Aorta (tissue), 5 donors: ENCODE measurements at places on chromosomes 2 and 18. TPM values are rescaled to one million over a fixed set of nuclear protein-coding genes. Genes with fewer than 3 reads are reported as not detected.

Gene SLC23A3
- polyA plus RNA-seq, result 4.7 TPM

Gene MYO3B
- 0.05 TPM for polyA plus RNA-seq

Gene MTHFD2
- polyA plus RNA-seq, result 180 TPM

Gene GYPC
- polyA plus RNA-seq, result 173 TPM

Gene HOXD1
- polyA plus RNA-seq, result 1.0 TPM

Gene NPAS2
- 12.6 TPM for polyA plus RNA-seq

Gene GCKR
- 7.7 TPM for polyA plus RNA-seq

Gene ABCG5
- polyA plus RNA-seq, result 8.8 TPM

Gene KLF11
- 10.2 TPM for polyA plus RNA-seq

Gene SDC1
- 1.5 TPM for polyA plus RNA-seq

Gene ZNF521
- 2.9 TPM for polyA plus RNA-seq

Gene EFR3B
- polyA plus RNA-seq, result 0.50 TPM

Gene GAD1
- polyA plus RNA-seq, result 2.0 TPM

Gene SERPINB2
- polyA plus RNA-seq, result 0.97 TPM

Gene CXCR2
- 0.05 TPM for polyA plus RNA-seq

Gene C2orf80
- polyA plus RNA-seq, result not detected

Gene HRH4
- polyA plus RNA-seq, result 0.03 TPM

Gene MITD1
- polyA plus RNA-seq, result 40.7 TPM

Gene GCFC2
- 16.8 TPM for polyA plus RNA-seq

Gene MYO7B
- polyA plus RNA-seq, result 26.3 TPM

Gene TAF4B
- 0.63 TPM for polyA plus RNA-seq

Gene RAPGEF4
- 1.0 TPM for polyA plus RNA-seq

Gene LONRF2
- polyA plus RNA-seq, result 0.43 TPM

Gene SKA1
- polyA plus RNA-seq, result not detected

Gene NTSR2
- not detected for polyA plus RNA-seq

Gene NLRC4
- polyA plus RNA-seq, result 0.26 TPM

Gene RESP18
- not detected for polyA plus RNA-seq

Gene PRPF40A
- 22.7 TPM for polyA plus RNA-seq
